Colonic mucosa (tissue), 4 donors: ENCODE measurements at places on chromosomes 1 and 21.

- peak; percentile 67 for DNase-seq
These were observed 2.4 kb downstream of the NTPCR start for GRCh38 chr1:232952514-232953499.

- no peak for DNase-seq
These were observed 15.4 kb downstream of the SLX9 start for GRCh38 chr21:44955141-44955797.

DNA sequence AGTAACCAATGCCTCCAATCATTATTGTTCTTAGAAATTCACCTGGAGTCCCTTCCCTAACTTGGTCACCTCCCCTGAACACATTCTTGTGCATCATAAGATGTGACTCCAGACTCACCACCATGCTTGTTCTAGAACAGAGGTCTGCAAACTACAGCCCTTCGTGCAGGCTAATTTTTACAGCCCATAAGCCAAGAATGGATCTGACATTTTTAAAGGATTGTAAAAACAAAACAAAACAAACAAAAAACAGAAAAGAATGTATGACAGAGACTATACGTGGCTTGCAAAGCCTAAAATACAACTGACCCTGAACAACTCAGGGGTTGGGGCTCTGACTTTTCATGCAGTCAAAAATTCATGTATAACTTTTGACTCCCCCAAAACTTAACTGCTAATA lies 6.2 kb upstream of the HIVEP3 start:
- no peak for DNase-seq

DNA sequence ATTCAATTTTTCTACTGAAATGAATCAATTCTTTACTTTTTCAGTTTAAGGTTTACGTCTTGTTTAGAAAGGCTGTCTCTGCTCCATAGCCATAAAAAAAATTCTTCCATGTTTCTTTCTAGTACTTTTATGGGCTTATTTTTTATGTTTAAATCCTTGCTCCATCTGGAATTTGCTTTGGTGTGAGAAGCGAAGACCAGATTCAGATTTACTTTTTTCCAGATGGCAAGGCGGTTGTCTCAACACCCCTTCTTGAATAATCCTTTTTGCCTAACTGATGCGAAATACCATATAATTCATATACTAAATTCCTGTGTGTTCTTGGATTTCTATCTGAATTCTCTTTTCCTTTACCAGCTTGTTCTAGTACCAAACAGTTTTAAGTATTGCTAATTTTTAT lies 101.5 kb downstream of the C1orf94 start:
- DNase-seq = no peak

GRCh38 chr1:63294803-63295594 lies 27.4 kb upstream of the FOXD3 start:
- DNase-seq = no peak

GRCh38 chr1:21143752-21144151 lies 32.9 kb downstream of the EIF4G3 start:
- no peak for DNase-seq

DNA sequence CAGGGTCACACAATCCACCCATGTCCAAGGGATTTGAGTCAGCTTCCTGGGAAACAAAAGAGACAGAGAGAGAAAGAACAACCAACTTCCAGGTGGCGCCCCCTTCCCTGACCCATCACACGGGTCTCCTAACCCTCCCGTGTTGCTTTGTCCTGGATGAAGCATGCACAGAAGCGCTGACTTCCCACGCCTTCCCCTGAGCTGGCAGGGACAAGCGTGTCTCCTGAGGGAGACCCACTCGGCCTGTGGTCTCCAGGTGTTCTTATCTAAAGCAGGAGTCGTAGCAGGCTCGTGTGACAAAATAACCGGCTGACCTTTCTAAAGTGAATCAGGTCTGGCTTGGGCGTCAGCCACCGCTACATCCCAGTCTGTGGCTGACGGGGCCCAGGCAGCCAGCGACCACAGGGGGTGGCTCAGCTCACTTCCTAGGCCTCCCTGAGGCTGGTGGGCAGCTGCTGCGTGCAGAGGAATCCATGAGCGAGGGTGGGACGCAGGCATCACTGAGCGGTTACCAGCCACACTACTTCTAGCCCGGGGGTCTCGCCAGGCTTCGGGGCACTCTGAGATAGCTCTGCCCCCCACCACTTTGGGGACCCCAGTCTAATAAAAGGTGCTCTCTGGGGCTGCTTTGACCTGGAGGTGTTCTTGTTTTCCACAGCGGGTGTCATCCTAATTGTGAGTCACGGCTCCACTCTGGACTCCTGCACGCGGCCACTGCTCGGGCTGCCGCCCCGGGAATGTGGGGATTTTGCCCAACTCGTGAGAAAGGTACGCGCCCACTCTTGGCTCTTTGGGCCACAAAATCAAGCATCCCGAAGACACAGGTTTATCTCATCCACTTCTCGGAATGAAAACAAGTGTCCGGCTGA lies 40.4 kb downstream of the UBASH3A start:
- no peak for DNase-seq

DNA sequence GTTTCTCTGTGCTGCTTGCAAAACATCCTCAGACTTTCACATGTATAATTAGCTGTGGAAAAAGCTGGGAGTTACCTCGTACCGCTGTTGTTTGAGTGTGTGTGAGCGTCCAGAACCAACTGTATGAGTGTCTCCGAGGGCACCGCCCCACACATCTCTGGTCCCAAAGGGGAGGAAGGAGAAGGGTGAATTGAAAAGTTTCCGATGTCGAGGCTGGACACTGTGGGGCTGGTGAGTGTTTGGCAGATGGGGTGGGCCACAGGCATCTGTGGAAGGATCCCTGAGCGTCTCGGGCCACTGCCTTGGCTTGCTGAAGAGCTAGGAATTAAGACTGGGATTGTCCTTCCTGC lies 1.2 kb downstream of the ATP2B4 start:
- DNase-seq = peak; percentile 58

DNA sequence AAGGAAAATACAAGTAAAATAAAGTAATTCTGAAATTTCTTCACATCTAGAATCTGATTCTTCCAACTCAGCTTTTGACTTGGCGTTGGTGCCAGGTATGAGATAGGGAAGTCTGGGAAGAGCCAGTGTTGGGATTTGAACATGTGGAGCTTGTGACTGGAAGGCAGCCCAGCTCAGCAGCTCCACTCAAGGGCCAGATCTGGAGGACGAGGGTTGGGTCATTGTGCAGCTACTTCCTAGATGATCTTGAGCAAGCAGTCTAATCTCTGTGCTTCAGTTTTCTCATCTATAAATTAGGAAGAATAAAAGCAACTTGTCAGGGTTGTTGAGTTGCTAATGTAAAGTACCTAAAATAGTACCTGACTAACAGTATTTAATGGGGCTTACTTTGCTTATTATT lies 5.0 kb downstream of the ADARB1 start:
- DNase-seq = no peak

DNA sequence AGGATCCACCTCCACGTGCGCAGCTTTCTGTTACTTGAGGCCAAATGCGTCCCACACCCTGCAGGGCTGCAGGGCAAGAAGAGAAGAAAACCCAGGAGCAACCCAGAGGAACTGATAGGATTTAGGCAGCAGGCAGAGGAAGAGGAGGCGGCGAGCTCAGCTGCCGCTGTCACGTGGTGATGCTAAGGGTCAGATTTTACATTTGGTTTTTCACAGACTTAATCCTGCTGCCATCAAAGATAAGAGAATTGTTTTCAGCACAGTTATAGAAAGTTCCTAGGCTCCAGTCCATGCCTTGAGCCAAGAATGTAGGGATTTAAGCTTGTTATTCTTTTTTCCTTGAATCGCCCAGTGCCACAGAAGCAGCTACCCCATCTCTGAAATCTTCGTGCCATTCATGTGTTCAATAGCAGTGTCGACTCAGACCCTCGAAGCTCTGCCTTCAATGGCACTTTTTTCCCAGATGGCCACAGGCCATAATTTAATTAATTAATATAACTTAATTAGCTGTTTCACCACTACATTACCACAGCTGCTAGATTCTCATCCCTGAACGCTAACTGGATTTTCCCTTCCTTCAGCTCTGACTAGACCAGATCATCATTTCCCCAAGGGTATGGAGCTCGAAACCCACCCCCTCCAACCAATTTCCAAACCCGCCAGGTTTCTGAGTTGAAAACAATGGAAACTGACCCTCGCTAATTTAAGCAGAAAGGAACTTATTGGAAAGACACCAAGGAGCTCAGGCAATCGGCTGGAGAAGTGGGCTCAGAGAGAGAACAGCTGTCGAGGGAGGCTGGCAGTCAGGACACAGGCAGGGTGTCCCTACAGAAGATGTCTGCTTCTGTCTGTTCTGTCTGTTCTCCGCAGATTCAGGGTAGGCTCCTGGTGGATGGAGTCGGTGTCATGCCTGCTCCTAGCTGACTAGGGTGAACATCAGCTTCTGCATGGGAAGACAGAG lies 36.2 kb downstream of the LDLRAP1 start:
- no peak for DNase-seq

- no peak for DNase-seq
These were observed 96.8 kb upstream of the APP start for GRCh38 chr21:26267389-26267788.

DNA sequence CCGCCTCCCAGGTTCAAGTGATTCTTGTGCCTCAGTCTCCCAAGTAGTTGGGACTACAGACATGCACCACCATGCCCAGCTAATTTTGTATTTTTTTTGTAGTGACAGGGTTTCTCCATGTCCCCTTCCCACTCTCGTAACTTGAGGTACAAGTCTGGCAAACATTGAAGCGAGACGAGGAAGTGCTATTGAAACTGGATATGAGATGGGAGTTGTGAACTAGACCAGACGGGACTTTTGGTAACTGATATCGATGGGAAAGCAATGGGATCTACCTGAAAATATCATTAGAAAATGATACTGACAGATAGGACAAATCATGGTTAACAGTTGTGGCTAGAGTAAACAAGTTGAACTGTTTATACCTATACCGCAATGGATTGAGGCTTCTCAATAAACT lies 95.2 kb upstream of the TRABD2B start:
- DNase-seq = peak; percentile 12

DNA sequence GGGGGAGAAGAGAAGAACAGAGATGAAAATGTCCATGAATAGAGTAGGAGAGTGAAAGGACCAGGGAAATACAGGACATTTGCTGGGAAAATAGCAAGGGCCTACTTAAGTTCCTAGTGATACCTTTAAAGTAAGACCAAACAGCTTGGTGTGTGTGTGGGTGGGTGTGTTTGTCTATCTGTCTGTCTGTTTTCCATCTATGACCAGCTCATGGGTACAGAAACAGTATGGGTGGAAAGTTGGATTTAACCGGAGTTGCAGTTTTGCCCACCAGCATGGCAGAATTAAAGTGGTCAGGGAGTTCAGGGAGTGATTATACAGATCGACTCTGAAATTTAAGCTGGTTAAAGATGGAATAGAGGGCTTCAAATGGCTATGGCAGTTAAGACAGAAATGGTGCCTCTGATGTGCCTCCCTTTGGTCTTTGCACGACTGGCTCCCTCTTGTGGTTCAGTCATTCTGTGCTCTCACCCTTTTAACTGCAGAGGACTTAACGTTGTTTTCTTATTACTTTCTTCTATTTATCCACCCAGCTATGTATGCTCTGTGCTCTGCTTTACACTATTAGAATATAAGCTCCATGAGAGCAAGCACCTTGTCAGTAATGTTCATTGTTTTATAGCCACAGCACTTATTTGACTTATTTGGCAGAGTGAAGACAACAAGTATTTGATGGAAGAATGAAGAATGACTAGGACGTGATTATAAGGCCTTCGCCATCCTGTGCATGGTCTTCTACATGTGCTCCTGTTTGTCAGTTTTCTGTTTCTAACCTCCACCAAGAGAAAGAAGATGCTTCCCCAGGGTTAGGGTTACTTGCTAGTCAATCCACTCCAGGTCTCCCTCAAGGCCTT lies 72.7 kb upstream of the AK4 start:
- peak; percentile 68 for DNase-seq

- DNase-seq = no peak
These were observed 3.6 kb downstream of the MAN1C1 start for GRCh38 chr1:25620211-25620610.

DNA sequence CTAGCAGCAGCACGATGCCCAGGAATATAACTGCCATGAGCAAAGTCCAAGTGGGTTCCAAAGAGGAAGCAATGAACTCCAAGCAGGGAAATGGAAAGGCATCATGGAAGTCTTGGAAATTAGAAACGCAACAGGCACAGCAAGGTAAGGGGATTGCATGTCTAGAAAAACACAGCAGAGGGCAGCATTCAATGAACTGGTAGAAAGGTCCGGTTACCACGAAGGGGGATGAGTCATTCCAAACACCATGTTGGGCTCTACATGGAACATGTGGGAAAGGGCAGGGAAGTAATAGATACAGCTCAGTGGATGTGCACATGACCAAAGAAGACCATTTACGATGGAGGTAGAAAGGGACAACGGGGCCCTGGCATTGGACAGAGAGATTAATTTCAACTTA lies 36.4 kb downstream of the RXRG start:
- no peak for DNase-seq

- no peak for DNase-seq
These were observed 41.0 kb downstream of the MEGF6 start for GRCh38 chr1:3570066-3570986.

GRCh38 chr1:41915786-41916571 lies 2.7 kb downstream of the HIVEP3 start:
- no peak for DNase-seq

DNA sequence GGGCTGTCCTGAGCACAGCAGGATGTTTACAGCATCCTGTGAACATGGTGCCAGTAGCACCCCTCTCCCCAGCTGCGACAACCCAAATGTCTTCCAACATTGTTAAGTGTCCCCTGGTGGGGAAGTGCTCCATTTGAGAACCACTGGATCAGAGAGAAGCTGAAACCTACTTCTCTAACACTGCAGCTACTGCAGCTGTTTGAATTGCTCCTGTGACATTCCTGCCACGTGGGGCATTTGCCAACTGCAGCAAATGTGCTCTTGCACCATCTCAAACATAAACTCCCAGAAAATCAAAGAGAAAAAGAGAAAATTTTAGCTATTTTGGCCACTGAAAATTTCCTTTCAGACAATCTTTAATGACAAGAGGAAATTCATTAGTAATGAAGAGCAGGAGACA lies 11.0 kb downstream of the SLC2A5 start:
- DNase-seq = no peak

DNA sequence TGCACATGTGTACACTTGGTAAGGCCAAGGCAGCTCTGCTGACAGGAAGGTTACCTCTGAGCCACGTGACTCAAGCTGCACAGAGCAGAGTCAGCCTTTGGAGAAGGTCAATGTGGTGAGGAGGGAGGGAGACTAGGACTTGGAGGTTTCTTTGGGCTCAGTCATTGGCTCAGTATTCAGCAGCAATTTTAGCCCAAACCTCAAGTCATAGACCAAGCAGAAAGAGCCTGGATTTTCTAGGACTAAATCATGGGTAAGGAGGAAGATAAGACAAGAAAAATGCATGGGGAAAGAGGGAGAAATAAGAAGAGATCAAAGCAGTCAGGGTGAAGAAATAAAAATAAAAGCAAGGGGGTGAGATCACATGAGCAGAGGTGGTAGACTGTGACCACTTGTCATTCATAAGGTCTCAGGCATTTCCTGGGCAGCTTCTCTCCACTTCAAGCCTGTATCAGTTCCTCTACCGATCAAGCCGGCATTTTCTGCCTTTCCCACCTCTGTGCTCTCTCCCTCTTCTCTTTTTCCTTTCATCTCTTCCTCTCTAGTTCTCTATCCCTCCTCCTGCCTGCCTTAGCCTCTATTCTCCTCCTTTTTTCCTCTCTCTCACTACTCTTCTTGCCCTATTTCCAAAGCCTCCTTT lies 51.7 kb upstream of the DUSP10 start:
- DNase-seq = no peak

- no peak for DNase-seq
These were observed 381.1 kb upstream of the PKN2 start for GRCh38 chr1:88302843-88303486.

GRCh38 chr1:47227341-47228232 lies 4.4 kb downstream of the TAL1 start:
- DNase-seq = no peak

- no peak for DNase-seq
These were observed 34.7 kb downstream of the WASF2 start for GRCh38 chr1:27455139-27455811.

GRCh38 chr1:29113413-29114117 lies 10.1 kb downstream of the TMEM200B start:
- no peak for DNase-seq
